CD4-positive, alpha-beta T cell treated with Interferon gamma for 1 hour (primary cell): ENCODE measurements at places on chromosomes 7 and 10.
A peak's percentile ranks its signal among the peaks of the same experiment; 100 is the strongest.

GRCh38 chr7:18509481-18509880 lies 13.9 kb downstream of the HDAC9 start:
- DNase-seq: no peak

DNA sequence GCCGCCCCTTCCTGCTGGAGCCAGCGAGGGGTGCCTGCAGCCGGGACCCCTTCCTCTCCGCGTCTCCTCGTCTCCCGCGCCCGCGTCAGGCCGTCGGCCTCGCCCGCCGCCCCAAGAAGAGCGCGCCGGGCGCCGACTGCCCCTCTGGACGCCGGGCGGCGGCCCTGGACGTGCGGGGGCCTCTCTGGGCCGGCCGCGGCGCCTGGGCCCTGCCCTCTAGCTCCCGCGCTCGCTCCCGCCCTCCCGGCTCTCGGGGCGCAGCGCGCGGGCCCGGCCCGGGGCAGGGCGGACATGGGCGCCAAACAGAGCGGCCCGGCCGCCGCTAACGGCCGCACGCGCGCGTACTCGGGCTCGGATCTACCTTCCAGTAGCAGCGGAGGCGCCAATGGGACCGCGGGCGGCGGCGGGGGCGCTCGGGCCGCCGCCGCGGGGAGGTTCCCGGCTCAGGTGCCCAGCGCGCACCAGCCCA lies 704 bp downstream of the ZNRF2 start:
- DNase-seq: peak; percentile 23

- no peak for DNase-seq
Measured at GRCh38 chr7:116496653-116497052, 2.9 kb upstream of the CAV2 start.

GRCh38 chr10:101112799-101113594 lies 18.1 kb upstream of the TLX1 start:
- no peak for DNase-seq

GRCh38 chr10:118035354-118036005 lies 11.3 kb downstream of the RAB11FIP2 start:
- no peak for DNase-seq

DNA sequence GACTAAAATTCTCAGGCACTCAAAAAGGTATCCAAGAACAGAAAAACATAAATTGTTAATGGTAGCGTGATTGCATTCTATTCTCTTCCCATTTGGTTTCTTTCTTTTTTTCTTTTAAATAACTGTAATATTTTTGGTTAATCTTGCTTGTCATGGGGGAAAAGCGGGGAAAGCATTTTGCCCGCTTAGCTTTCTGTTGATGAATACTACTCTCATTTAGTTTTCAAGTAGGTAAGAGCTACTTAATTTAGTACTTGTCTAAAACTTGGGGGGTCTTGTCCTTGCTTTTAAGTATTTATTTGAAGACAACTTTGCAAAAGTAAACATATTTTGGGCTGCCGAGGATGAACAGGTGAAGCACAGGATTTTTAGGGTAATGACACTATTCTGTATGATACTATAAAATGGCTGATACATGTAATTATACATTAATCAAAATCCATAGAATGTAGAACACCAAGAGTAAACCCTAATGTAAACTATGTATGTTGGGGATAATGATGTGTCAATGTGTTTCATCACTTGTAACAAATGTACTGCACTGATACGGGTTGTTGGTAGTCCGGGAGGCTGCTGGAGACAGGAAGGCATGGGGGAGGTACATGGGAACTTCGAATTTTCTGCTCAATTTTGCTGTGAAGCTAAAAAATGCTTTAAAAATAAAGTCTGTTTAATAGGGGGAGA lies 1.7 kb downstream of the TES start:
- no peak for DNase-seq

- DNase-seq: peak; percentile 32
Measured at GRCh38 chr7:142445019-142445686, 187.3 kb upstream of the PRSS58 start.

DNA sequence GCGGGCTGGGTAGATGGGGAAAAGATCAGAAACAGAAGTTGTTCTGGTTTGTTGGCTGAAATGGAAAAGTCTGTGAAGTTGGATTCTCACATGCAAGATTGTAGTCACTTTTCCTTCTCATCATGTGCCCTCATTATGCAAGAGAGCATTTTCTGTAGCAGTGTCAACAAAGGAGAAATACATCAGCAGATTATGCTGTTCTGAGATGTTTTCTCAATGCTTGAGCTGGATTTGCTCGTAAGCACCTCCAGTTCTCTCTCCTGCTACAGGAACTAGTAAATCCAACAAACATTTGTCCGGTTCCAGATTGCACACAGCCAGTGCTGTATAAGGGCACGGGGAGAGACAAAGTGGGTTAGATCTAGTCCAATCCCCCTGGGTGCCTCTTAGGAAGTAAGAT lies 90.0 kb downstream of the GATA3 start:
- DNase-seq: no peak

- no peak for DNase-seq
Measured at GRCh38 chr7:91297939-91298338, 33.7 kb downstream of the FZD1 start.

- DNase-seq: no peak
Measured at GRCh38 chr7:157832866-157833607, 496.2 kb downstream of the DNAJB6 start.

- no peak for DNase-seq
Measured at GRCh38 chr10:88989824-88990383, 694 bp upstream of the FAS start.

- no peak for DNase-seq
Measured at GRCh38 chr7:29431686-29432085, 131.9 kb upstream of the PRR15 start.
